HCEC 1CT (cell line): ENCODE measurements at places on chromosomes 7 and 10.

- no peak for DNase-seq
Measured at GRCh38 chr7:147265528-147265927, 1148.9 kb downstream of the CNTNAP2 start.

DNA sequence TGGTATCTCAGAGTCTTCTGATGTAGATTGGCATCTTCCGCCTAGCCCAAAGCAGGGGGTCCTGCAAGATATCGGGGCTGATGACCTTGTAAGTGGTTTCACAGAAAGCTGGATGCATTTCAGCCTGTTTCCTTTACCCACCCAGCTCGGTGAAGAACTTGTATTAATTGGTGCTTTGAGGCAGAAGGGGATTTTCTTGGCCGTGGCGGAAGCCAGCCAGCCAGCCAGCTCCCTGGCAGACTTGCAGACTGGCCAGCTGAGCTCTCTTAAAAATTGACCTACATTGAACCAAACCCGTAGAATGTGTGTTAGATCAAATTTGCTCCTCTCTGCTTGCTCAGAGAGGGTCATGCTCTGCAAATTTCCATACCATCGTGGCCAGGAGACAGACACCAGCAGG lies 218.4 kb downstream of the ADAM12 start:
- DNase-seq, result no peak

- DNase-seq, result peak; percentile 44
Measured at GRCh38 chr10:11515596-11516430, 95.6 kb downstream of the USP6NL start.

GRCh38 chr7:6654113-6654841 lies 17.2 kb downstream of the ZNF316 start:
- DNase-seq, result no peak

- DNase-seq, result no peak
Measured at GRCh38 chr10:60050366-60050765, 144.0 kb upstream of the CCDC6 start.

- no peak for DNase-seq
Measured at GRCh38 chr7:54429111-54429510, 113.1 kb upstream of the VSTM2A start.

DNA sequence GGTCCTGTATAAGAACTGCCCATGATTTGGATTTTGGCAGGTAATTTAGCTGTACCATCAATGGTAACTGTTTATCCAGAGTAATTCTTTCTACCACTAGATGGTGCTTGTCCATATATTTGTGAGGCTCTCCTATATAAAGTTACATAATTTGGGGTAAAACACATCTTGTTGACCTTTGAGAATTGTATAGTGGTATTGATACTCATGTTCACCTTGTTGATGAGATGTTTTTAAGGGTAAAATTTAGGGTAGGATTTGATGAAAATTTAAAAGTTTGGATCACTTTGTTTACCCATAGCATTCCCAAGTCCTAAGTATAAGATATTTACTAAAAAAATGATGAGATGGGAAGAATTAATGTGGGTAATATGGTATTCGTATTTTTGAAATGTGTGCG lies 31.6 kb downstream of the ST7 start:
- DNase-seq, result peak; percentile 56

- peak; percentile 19 for DNase-seq
Measured at GRCh38 chr7:140478246-140479061, 851 bp downstream of the MKRN1 start.

GRCh38 chr10:73079779-73080541 lies 16.7 kb downstream of the P4HA1 start:
- no peak for DNase-seq

DNA sequence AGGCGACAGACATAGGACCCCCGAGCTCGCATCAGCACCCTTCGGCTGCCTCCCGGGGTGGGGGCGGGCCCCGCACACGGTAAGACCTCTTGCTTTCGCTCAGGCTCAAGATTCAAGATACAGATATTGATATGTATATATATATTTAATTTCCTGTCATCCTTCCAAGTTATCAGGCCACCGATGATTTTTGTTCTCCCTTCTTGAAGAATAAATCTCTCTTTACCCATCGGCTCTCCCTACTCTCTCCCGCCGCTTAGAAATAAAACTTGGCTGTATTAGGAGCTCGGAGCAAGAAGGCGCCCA lies 603 bp downstream of the ADRA2A start:
- DNase-seq, result no peak
